ENCODE measurements at places on chromosomes 11 and 22.

GRCh38 chr11:73141031-73141308 is 1.1 kb downstream of the FCHSD2 start:
- no peak for DNase-seq

- no peak for DNase-seq
These were observed 34.3 kb upstream of the CSTF3 start for GRCh38 chr11:33195462-33196173.

GRCh38 chr11:45272701-45273100 is 13.4 kb downstream of the SYT13 start:
- no peak for DNase-seq

DNA sequence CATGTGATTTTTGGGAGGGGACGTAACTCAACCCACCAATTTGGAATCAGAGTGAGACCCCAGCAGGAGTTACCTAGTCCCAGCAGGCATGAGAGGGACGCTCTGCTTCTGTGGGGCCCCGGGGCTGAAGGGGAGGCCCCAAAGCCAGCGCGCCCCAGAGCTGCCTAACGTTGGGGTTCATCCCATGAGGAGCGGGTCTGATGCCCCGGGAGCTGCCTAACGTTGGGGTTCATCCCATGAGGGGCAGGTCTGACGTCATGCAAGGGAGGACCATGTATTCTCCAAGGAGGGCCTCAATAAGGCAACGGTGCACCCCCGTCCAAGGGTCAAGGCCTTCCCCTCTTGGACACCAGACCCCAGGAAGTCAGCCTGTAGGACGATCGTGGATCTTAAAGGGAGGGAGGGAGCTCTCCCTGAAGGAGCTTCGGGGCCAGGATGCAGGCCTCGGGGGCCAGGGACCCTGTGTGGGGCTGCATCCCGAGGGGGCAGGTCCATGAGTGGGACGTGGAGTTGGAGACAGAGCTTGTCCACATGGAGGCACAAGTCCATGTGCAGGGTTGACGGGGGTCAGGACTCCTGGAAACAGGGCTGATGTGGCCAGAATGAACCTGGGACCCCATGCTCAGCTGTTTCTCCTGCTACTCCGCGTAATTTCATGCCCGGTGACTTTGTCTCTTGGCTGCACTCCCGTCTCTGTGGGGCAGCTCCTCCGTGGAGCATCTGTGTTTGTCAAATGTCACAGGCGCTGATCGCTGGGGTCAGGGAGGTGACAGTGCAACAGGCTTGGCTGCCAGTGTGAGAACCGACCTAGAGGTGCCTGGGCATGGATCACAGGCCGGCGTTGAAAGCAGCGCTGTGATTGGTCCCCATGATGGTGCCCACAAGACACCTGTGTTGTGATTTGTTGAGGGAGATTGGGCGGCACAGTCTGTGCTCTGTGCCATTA is 1029.1 kb downstream of the BRD1 start:
- DNase-seq, result no peak

GRCh38 chr11:637593-638521 is 788 bp downstream of the DRD4 start:
- no peak for DNase-seq
